ENCODE measurements at places on chromosomes 12 and 14.
A peak's percentile ranks its signal among the peaks of the same experiment; 100 is the strongest.

DNA sequence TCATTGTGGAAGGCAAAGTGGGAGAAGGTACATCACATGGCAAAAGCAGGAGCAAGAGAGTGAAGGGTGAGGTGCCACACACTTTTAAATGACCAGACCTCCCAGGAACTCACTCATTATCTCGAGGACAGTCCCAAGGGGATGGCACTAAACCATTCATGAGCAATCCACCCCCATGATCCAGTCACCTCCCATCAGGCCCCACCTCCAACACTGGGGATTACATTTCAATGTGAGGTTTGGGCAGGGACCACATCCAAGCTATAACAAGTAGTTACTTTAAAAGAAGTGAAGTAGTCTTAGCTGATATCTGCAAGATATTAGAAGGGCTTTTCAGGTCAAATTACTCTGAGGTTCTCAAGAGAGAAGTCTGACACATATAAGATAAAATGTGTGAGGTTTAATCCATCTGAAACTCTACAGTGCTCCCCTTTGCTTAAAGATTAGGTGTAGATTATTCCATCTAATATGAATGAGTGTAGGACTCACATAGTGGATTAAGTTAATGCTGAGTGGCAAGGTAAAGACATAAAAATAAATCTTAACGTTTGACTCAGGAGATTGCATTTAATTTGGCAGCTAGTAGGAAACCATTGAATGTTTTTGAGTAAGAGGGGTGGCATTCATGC, 130.8 kb downstream of the TMX1 start:
- DNase-seq: no peak

GRCh38 chr14:60647081-60647836, 2.0 kb downstream of the SIX1 start:
- DNase-seq: peak; percentile 80

DNA sequence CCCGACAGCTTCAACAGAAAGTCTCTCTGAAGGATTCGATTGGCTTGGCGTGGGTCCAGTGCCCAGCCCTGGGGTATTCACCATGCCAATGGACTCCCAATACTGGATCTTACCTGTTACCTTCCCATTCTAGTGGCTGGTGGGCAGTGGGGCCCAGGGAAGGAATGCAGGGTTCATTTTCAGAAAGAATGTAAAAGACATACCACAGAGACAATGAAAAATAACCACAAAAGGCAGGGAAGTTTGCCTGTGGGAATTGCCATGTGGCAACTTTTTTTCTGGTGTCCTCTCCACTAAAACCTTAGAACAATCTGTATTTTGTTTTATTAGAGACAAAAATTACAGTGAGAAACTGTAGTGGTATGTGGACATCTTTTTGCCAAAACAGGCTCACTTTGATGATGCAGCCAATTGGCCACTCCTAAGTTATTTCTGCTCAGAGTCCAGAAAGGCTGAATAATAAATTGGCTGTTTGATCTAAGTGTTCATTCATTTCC, 55.2 kb downstream of the PTGER2 start:
- no peak for DNase-seq

- no peak for DNase-seq
Measured at GRCh38 chr14:68910540-68910939, 68.6 kb downstream of the ACTN1 start.

GRCh38 chr14:99524804-99525698, 43.8 kb downstream of the CCNK start:
- DNase-seq: no peak

DNA sequence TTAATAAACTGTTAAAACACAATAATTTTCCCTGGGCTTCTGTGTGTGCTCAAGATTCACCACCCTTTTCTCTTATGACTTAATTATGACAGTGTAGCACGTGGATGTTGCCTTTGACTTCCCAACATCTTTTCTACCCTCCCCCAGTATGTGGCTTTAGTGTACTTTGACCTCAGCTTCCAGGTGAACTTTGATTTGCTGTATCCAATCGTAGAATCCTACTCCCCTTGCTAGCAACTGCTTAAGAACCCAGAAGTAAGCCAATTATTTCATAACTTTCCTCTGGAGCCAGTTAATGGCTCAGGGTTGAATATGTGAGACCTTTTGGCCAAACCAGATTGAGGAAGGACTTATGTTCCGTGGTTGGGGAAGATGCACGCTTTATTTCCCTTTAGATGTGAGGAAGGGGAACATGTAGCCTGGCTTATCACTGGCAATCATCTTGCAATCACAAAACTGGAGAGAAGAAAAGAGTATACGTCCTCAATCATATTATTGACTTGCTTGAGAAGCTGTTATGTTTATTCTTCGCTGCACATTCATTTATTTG, 259.6 kb upstream of the ATP2B1 start:
- DNase-seq: no peak

GRCh38 chr14:67963545-67963944, 144.0 kb downstream of the RAD51B start:
- no peak for DNase-seq

- DNase-seq: peak; percentile 71
Measured at GRCh38 chr12:53701518-53702264, 25.6 kb downstream of the CALCOCO1 start.

DNA sequence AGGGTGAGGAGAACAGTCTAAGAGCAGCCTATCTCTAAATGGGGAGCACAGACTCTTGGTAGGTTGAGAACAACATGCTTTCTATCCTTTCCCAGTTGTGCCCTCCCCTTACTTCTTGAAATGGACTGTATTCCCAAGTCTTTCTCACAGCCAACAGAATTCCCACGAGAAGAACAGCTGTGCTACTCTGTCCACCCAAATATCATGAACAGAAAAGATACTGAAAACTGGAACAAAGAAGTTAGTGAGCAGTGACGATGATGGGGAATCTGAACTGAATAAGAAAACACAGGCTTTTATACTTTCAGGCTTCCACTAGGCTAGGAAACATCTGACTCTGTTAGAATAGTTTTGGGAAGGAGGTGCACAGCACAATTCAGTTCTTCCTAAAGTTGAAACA, 3.4 kb downstream of the NACA start:
- DNase-seq: no peak

All from right kidney (tissue), 9 donors.